ENCODE measurements at places on chromosomes 1 and 21.
A peak's percentile ranks its signal among the peaks of the same experiment; 100 is the strongest.

DNA sequence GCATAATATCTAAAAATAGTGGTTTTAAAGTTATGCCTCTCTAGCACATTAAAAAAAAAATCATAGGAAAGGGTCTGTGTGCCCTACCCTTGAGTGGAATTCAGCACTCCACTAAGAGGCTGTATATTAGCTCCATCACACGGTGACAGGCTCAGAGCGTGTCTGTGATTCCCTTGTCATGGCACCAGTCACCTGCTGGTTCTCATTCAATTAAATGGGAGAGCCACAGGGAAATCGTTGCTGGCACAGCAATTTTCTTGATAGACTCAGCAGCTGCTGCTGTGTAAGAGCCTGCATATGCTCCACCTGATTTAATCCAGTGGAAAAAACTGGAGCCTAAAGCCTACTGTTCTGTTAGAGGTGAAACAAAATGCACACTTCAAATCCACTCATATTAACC lies 9.5 kb downstream of the ATP6V1G3 start:
- peak; percentile 95 for DNase-seq

GRCh38 chr1:18725231-18725895 lies 94.7 kb downstream of the PAX7 start:
- DNase-seq = no peak

DNA sequence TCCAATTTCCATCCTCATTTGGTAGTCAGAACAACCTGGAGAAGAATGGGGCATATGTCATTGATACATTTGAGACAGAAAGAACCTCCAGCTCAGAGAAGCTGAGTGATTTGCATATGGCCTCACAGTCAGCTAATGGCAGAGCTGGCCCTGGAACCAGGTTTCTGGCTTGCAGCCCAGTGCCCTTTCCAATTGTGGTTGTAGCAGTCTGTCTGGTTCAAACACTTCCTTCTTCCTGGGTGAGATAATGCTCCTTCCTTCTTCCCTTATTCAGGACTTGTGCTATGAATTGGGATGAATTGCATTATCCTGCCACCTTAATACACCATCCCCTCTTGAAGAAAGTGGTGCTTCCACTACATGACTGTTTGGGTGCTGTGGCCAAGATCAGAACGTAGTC lies 24.2 kb downstream of the SLC5A9 start:
- DNase-seq = no peak

DNA sequence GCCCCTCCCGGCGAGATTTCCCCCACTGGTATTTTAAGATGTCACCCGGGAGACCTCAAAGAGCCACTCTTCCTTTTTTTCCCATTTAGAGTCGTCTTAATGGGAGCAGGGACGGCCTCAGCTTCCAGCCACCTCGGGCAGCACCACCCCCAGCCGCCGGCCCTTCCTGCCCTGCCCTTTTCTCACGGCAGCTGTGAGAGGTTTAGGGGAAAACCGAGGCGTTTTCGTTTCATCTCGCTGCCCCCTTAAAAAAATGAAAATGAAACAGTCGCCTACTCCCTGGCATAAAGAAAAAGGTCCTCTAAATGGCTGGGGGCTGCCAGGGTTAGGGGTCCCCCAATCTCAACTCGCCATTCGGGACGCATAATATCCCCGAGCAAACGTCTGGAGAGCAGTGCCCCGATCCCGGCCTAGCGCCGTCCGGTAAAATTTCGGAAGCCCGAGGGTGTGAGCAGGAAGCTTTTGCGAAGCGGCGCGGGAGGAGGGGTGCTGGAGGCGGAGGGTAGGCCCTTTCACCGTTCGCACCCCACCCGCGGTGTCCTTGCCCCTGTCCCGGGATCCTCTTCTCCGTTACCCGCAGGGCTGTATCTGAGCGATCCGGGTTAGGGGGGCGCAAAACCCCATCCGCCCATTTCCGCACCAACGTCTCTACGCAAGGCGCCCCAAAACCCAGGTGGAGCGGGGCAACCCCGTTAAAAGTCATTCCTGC lies 1.2 kb downstream of the RUNX3 start:
- DNase-seq = no peak

DNA sequence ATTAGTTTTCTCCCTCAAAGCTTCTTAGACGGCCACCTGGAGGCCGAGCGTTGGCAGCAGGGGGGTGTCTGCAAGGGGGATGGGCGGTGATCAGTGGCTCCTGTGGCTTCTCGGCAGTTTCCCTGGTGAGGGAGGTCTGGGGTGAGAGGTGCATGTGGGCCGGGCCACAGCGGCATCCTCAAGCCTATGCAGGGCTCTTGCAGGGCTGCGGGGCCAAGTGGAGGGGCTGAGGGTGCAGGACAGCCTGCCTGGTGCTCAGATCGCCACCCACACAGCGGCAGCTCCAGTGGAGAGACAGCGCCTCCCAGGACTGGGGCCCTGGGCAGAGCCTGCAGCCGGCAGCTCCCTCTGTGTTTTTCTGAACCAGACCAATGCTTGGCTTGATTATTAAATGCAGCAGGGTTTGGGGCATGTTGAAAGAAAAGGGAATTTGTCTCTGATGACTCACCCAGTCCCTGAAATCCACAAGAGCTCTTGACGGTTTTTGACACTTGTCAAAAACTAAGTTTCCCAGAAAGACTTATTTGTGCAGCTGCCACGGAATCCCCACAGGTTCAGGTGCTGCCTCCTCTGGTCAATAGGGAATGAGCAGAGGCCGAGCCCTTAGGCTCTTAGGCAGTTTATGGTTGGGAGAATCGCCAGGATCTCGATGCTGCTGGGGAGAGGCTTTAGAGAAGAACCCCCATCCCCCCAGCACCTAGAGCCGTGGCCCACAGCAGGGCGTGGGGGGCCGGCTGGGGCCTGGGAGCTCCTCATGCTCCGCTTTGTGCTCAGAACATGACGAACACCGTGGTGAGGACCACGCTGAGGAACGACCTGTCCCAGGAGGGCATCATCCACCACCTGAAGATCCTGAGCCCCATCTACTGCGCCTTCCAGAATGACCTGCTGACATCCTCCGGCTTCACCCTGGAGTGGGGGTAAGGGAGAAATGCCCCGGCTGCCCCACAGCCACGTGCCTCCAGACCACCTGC lies 54.7 kb downstream of the UMODL1 start:
- DNase-seq = peak; percentile 12

DNA sequence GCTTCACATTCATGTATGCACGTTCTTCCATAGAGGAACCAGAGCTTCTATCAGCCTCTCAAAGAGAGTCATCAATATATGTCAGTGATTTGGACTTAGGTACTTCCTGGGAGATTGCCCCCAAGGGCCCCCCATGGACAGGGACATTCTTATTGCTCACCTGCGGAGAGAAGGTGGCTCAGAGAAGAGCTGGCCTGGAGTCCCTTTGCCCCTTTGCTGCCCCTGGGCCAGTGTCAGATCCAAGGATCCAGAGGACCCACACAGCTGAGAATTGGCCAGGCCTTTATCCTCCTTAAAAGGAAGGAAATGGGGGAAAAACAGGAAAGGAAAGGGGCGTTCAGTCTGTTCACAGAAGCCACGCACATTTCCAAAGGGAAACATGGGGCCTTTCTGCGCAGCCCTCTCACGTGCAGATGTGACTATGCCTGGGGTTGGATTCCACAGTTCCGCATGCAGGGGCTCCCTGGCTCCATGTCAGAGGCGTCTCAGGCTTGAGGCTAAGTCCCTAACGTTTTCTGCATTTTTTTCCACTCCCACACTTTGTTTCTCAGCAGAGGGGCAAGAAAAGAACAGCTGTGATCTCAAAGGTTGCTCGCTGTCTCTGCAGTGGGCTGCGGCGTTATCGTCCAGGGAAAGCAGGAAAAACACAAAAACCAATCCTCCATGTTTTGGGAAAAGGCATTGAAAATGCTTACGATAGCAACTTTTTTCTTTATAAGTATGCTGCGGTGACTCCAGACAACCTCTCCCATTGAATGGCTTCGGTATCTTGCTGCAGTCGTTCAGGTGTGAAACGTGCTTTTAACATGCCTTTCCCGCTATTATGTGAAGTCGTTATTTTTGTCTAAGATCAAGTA lies 5.9 kb downstream of the C1orf226 start:
- no peak for DNase-seq

- DNase-seq = no peak
These were observed 6.2 kb upstream of the B3GALT2 start for GRCh38 chr1:193192586-193192985.

GRCh38 chr21:38818325-38818723 lies 12.6 kb downstream of the ETS2 start:
- no peak for DNase-seq

DNA sequence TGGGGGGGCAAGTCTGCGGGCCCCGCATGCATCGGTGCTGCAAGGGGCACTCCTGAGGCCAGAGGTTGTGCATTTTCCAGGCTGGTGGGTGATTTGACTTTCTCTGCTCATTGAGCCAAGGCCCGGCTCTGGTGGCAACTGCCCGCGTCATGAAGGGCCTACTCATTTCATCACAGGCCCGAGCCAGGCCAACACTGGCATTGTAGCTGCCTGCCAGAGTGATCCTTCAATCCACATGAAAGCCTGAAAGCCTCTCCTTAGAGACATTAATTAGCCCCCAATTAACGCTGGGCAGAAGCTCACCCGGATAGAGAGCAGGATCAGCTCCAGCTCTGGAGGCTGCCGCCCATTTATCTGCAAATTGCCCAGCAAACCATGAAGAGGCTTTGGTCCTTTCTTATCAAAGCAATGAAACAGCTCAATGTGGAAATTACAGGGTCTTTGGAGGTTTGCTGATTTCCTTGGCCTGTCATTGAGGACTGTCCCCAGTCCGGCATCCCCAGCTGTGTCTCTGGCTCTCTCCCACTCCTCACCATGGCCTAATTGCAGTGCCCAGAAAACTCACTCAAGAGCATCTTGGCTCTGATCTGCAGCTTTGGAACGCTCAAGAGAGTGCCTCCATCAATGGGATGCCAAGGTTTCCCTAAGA lies 50.4 kb upstream of the STUM start:
- DNase-seq = no peak

DNA sequence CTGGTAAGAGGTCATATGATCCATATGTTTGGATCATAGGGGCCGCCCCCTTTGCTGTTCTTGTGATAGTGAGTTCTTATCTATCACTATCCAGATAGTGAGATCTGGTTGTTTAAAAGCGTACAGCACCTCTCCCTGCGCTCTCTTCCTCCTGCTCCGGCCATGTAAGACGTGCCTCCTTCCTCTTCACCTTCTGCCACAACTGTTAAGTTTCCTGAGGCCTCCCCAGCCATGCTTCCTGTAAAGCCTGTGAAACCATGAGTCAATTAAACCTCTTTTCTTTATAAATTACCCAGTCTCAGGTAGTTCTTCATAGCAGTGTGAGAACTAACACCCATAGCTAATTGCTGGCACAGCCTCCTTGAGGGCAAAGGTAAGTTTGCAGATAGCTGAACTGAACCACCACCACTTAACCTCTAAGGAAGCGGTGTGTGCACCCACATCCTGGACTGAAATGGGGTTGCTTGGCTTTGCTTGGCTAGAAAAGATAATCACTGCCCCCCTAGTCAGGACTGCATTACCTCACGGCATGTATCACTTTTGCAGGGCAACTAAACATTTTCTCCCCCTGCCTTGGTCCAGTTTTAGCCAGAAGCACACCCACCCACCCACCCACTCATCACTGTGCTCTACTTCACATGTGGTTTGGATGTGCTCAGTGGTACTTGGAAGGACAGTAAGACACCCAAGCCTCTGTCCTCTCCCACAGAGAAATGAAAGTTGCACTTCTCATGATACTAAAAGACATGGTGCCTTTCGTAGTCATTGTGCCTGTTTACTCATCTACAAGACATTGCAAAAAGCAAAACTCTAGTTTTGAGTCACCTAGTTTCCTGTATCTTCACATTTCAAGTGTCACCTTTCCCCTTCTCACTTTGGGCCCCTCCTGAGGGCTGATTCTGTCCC lies 23.1 kb upstream of the PTAFR start:
- no peak for DNase-seq

GRCh38 chr1:151058692-151059091 lies 730 bp downstream of the CDC42SE1 start:
- no peak for DNase-seq

DNA sequence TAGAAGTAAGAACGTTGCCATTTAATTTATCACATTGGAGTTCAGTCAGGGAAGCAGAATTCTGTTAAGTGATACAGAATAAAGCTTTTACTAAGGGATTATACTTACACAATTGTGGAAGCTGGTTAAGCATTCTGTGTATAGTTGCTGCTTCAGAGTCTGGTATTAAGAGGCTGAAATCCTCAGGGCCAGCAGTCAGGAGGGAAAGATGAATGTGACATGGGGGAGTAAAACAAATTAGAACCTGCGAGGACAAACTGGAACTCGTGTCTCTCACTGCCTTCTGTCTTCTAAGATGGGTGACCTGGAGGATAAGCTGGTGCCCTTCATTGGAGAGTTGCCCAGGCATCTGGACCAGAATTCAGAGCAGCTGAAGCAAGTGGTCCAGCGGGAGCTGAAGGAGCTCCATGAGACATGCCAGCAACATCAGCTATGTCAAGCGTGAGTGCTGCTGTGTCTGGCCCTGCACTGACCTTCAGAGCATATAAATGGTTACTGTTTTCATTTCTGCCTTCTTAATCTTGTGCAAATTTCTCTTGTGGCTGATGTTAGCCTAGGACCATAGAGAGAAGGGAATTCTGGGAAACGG lies 23.0 kb downstream of the MARK1 start:
- DNase-seq = no peak

DNA sequence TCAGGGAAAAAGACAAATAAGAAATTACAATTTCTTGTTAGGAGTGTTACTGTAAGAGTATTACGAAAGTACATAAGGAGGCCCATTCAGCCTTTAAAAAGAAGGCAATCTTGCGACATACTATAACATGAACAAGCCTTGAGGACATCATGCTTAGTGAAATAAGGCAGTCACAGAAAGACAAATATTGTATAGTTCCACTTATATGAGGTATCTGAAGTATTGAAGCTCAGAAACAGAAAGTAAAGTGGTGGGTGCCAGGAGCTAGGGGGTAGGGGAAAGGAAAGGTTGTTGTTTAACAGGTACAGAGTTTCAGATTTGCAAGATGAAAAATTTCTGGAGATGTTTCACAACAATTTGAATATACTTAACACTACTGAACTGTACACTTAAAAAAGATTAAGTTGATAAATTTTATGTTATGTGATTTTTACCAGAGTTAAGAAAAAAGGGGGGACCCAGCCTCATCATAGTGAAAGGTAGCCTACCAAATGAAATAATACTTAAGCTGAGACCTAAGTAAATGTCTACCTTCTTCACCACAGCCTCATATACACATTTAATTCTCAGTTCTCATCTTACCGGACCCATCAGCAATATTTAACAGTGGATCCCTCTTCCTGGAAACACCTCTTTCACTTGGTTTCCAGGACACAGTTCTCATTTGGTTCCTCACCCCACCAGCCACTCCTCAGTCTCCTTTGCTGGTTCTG lies 19.5 kb downstream of the USP24 start:
- DNase-seq = no peak
